ENCODE measurements at places on chromosomes 12 and 14.

DNA sequence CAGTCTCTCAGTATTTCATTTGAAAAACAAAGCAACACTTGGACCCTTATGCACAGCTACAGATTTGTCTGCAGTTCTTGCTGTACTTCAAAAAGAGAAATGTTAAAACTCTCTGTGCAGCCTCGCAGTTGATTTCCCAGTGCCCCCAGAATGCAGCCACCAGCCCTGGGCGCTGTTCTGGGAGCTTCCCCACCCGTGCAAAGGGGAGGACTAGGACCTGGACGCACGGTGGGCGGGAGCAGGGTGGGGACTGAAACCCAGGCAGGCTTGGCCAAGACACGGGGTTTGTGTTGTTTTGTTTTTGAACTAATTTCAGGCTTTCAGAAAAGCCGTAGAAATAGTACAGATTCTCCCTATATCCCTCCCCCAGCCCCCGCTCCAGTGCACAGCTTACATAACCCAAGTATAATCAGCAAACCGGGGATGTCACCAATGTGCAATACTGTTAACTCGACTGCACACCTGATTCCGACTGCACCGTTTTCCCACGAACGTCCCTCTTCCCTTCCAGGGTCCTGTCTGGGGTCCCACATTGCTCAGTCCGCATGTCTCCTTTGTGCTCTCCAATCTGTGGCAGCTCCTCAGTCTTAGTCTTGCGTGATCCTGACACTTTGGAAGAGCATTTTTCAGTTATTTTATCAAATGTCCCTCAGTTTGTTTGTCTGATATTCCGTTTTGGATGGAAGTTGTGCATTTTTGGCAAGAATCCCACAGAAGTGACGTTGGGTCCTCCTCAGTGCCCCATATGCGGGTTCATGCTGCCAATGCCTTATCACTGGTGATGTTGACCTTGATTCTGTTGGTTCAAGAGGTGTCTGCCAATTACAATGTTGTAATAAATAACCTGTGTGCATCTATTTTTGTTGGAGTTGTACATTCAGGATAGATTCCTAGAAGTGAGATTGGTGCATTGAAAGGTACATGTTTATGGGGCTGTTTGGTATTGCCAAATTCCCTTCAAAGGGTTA lies 95.9 kb downstream of the SETD3 start:
- no peak for DNase-seq

- peak; percentile 48 for DNase-seq
Measured at GRCh38 chr12:108730365-108731104, 783 bp downstream of the CORO1C start.

DNA sequence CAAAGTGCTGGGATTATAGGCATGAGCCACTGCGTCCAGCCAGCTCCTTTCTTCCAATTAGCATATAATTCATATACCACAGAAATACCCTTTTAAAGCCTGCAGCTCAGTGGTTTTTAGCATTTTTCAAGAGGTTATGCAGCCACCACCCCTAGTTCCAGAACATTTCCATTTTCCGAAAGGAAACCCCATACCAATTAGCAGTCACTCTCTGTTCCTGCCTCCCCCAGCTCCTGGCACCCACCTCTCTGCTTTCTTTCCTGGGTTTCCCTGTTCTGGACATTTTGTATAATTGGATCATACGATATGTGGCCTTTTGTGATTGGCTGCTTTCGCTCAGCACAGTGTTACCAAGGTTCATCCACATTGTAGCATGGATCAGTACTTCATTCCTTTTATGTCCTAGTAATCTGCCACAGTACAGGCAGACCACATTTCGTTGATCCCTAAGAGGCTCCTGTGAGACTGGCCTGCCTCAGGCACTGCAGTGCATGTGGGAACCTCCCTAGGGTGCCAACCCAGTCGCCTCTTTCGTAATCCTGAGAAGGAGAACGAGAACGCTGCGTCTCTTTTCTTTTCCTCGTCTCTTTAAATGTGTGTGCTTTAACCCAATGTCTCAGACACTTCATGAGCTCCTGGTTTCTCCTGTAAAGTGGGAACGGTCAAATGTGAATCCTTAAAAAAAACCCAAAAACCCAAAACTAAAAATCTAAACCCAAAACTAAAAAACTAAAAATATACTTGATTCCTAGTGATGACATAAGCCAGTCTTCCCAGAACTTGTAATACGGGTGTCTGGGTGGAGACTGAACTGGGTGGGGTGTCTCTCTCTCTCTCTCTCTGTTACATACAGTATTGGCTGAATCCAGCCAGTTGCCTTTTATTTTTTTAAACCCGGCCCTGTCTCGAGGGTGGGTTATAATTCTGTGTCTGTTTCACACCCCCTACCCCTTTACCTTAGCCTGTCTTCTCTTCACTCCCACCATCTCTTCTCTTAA lies 14.7 kb downstream of the AACS start:
- no peak for DNase-seq

DNA sequence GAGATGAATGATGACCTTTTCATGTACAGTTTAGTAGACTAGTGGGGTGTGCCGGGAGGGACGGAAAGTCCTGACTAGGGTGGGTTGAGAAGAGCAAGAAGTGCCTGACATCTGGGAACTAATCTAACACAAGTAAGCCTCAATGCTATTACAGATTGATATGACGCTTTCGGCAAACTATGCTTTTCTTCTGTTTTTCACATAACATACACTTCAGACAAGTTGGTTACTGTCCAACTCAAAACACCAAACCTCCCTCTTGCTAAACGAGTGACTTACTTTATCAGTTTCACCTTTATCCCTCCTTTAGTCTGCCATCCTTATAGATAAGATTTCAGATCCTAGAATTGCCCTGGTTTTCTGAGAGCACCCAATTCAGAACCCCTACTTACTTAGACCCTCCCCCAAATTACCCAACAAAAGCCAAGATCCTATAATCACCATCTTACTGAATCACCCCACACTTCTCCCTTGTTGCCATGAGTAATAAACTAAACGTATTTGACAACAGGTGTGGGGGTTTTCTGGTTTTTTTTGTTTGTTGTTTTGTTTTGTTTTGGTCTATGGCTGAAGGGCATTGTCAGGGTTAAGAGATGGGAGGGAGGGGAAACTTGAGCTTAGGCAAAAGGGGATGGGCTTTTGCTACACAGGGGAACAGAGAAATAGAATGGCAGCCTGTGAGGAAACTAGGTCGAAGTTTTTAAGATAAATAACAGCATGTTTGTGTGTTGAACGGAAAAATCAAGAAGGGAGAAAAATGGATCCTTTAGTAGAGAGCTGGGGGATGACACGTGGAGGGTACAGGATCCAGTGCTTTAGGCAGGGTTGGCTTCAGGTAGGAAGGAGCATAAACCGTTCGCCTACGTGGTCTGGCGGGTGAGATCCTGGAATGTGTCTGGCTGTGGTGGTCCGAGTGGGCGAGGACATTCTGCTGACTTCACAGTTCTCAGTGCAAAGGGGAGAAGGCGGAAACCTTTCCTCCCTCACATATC lies 6.1 kb upstream of the PSMA3 start:
- peak; percentile 3 for DNase-seq

GRCh38 chr12:115444346-115444745 lies 760.4 kb upstream of the TBX3 start:
- no peak for DNase-seq

DNA sequence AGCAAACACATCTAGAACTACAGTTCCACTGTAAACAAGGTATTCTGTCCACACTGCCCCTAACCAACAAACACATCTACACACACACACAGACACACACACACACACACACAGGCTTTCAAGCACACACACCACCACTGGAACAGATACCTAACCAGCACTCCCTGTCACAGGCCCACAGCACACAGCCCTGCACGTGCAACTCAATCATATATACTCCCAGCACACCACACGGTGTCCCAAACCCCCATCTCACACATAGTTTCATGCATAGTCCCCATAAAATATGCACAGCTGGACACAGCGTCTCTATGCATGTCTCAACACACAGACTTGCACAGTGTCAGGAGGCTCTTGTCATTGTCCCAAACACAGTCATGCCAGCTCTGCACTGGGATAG lies 27.6 kb downstream of the KRT8 start:
- no peak for DNase-seq

DNA sequence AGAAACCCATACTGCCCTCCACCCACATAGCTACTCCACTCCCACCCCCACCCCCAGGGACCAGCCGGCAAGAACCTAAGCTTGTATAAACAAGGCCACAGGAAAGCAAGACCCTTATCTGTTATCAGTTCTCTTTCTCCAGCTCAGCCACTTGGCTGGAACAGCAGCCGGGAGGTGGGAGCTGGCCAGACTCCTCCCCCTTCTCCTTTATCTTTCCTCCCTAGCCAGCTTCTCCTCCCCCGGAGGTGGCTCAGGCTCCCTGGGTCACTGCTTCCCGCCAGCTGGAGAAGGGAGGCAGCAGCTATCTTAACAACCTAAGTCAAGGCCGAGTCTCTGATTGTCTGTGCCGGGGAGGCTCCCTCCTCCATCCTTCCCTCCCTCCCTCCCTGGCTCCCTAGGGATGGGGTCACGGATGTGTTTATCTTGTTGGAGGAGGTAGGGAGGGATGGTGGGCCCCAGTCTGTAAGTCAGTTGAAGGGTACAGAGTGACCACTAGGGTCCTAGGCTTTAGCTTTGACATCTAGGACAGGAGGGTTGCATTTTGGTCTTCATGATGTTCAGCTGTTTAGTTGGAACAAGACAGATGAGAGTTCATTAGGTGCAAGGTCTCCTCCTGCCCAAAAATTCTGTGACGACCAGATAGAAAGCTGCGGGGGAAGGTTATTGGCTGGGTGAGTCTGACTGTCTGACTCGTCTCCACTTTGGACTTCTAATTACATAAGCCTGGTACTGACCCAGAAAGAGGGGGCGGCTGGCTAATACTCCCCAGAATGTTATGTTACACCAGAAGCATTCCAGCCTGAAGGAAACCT lies 29.7 kb downstream of the ZFP36L1 start:
- no peak for DNase-seq

DNA sequence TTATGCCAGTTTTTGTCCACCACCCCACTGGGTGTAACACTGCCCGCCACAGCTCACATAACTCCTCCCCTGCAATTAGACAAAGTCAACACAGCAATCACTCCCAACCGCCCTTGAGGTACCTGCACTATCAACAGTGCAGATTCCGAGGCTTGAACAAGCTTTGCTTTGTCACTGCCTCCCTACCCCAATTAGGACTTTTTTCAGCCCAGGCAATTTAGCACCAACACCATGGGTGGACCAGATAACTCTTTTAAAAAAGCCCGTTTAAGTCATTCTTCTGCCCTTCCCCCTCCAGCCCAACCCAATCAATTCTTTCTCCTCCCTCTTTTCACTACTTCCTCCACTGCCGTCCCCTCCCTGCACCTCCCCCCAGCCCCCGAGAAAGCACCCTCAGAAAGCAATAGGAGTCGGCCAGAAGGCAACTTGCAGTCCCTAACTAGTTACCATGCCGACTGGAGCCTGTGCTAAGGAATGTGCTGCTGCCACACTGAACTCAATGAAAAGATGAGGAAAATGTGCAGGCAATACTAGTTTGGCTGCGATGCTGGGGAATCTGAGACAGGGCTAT lies 45.7 kb upstream of the OTX2 start:
- DNase-seq, result no peak

DNA sequence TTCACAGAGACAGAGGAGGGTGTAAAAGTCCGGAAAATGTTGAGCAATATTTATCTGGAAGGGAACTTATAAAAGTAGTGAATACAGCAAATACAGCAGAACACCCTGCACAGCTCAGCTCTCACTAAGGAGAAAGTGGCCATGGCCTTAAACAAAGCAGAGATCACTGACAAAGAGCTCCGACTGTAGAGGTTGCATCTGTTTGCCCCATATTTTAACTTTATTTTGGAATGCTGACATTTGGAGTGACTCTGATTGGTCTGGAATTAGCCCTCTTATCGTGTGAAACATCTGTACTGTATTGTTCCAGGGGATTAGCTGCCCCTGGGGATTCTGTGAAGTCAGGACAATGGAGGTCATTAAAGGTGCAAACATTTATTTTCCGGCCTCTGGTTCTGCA lies 1275.7 kb upstream of the FLRT2 start:
- DNase-seq, result no peak

GRCh38 chr12:69309461-69309860 lies 38.7 kb upstream of the LYZ start:
- no peak for DNase-seq

DNA sequence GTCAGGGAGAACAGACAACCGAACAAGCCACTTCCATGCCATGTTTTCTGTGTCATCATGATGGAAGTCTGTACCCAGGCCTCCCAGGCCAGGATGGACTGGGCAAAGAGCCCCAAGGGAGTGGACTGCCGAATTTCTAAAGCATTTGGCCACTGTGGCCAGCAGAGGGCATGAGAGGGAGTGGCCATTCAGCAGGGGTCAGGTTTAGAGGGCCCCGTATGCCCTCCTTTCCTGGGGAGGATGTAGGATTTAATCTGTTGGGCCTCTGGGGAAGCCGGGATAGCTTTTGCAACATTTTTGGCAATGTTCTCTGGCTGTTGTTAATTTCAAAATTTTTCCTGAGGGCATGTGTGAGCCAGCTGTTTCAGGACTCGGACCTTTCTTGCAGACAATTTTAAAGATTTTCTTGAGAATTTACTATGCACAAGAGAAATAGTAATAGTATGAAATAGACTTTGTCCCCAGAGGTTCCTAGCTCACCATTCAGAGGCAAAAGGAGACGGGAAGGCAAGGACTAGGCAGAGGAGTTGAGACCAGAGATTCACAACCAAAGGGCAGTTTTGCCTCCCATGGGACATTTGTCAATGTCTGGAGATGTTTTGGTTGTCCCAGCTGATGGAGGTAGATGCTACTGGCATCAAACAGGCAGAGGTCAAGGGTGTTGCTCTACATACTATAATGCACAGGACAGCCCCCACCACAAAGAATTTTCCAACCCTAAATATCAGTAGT lies 18.0 kb downstream of the ACACB start:
- DNase-seq, result no peak

- DNase-seq, result peak; percentile 76
Measured at GRCh38 chr14:73472185-73473114, 14.1 kb upstream of the NUMB start.

DNA sequence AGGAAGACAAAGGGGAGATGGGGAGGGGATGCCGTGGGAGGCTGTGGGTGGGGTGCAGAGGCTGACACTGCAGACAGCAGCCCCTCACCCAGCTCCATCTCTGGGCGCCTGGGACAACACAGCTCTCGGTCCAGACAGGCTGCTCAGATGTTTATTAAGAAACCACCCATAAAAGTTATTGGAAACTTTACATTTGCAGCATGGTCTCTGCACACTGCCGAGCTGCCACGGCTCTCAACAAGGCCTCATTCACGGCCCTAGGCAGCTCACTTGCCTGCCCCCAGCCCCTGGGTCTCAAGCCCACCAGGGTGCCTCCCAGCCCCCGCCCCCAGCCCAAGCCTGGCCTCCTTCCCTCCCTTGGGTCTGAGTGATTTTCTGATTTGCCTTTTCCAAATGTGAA lies 21.0 kb upstream of the COL2A1 start:
- DNase-seq, result no peak

DNA sequence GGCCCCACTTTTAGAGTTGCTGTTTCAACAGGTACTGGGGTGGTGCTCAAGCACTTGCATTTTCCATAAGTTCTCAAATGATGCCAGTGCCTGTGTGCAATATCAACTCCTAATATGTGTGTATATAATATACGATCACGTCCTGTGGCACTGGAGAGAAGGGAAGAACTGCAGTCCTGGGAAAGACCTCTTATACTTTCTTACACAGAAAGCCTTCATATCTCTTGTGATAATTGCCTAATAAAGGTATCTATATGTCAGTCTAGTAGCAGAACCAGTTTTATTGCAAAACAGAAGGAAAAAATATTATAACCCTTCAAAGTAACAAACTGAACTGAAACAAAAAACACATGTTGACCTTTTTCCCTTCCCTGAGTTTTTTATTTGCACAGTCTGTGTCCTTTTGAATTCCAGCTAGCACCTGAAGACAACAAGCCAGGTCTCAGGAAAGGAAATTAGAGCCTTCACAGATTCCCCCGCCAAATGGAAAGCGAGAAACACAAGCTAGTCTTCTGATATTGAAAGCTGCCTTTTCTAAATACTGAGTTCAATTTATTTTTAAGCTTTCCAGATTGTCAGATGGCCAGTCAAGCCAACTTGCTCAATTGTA lies 44.4 kb downstream of the IGF1 start:
- no peak for DNase-seq

All from activated CD4-positive, alpha-beta T cell treated with anti-CD3 and anti-CD28 coated beads, Interleukin-10, Interleukin-2, amounts not matched to agents 100 ng/mL and 50 ng/mL, durations not matched to agents 16 hours and 8 hours (primary cell).